H9 (cell line): ENCODE measurements at places on chromosomes 12 and 14.

DNA sequence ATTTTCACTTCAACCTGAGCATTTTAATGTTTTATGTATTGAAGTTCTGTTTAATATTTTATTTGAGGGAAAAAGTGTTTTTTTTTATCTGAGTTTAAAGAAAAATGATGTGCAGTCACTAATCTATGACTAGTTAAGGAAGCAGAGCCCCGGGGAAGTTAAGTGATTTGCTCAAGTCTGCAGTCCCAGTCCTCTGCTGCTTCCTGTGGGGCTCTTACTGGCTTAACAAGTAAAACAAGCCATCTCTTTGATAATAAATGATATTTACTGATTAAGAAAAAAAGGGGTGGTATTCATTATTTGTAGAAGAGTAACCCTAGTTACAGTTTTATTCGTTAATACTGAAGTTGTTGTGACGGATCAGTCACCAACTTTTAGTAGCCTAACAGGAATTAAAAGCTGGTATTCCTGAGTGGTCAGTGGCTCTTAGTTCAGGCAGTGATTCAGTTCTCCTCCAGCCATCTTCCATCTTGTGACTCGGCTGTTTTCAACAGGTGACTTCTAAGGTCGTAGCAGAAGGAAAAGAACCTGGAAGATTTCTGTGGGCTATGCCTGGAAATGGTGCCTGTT is 21.7 kb downstream of the BICDL1 start:
- no peaks in the 10 kb centered on the region; the same call in 1 of the 2 replicates for H3K4me1 ChIP-seq
- no peak overlapping the region for H3K4me3 ChIP-seq
- H3K36me3 ChIP-seq = peaks cover 2% of the 10 kb centered on the region
- no peak for DNase-seq
- H3K27me3 ChIP-seq = no peaks in the 10 kb centered on the region

GRCh38 chr12:100564090-100564489 is 9.4 kb upstream of the GAS2L3 start:
- no peak for DNase-seq
- H3K4me3 ChIP-seq = no peak overlapping the region
- H3K27me3 ChIP-seq = no peaks in the 10 kb centered on the region
- no peaks in the 10 kb centered on the region for H3K4me1 ChIP-seq
- H3K27ac ChIP-seq = no peak overlapping the region

DNA sequence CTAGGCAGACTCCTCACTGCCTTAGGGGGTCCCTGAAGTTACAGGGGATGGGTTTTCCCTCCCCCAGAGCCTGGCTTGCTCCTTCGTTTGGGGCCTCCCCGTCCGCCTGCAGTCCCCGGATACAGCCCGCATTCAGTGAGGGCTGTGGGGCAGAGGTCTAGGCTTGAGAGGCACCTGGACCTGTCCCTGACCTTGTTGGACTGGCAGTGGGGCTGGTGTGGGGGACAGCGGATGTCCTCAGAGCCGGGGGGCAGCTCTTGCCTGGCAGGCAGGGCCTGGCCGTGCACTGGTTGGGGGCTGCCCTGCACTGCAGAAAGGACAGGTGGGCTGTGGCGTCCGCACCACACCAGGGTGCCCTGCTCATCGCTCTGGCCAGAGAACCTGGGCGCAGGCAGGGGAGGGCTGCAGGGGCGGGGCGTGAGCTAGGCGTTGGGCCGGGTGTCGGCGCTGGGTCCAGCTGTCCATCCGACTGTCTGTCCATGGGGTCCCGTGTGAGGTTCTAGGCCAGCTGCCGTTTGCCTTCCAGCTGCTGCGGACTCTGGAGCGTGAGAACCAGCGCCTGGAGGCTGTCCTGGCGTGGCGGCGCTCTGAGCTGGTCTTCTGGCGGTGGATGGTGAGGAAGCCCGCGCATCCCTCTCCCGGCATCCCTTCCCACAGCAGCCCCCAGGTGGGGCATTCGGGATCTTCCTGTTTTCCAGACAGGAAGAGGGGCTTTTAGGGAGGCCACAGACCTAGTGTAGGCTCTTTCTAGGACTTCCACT is 6.0 kb downstream of the TEDC1 start:
- no peak overlapping the region for H3K4me3 ChIP-seq
- H3K4me1 ChIP-seq = no peaks in the 10 kb centered on the region
- H3K27me3 ChIP-seq = no peaks in the 10 kb centered on the region
- no peak overlapping the region for H3K27ac ChIP-seq
- DNase-seq = peak; percentile 25

GRCh38 chr12:93802293-93802692 is 125.1 kb downstream of the CRADD start:
- H3K27me3 ChIP-seq = no peaks in the 10 kb centered on the region
- DNase-seq = no peak
- no peaks in the 10 kb centered on the region for H3K36me3 ChIP-seq
- H3K4me1 ChIP-seq = peaks cover 8% of the 10 kb centered on the region
- H3K27ac ChIP-seq = no peak overlapping the region

DNA sequence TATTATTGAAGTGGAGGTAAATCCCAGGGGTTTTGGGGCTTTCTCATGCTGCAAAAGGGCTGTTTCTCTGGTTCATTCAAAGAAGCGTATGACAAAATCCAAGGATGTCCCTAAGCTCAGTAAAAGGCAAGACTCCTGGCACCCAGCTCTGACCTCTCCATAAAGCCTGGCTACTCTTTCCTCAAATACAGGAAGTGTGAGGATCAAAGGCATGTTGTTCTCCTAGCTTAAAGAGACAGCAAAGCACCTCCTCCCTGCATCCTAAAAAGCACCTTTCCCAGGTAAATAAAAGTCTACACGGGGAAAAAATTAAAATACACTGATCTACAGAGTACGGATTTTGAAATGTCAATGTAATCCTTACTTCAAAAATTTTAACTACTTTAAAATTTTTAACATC is 118.6 kb downstream of the LMNTD1 start:
- H3K4me3 ChIP-seq = no peak overlapping the region
- DNase-seq = no peak
- H3K36me3 ChIP-seq = no peaks in the 10 kb centered on the region
- no peaks in the 10 kb centered on the region; the same call in 1 of the 2 replicates for H3K4me1 ChIP-seq
- H3K27me3 ChIP-seq = no peaks in the 10 kb centered on the region
- no peak overlapping the region for H3K27ac ChIP-seq

- H3K27ac ChIP-seq = no peak overlapping the region
- no peaks in the 10 kb centered on the region for H3K4me1 ChIP-seq
- H3K36me3 ChIP-seq = no peaks in the 10 kb centered on the region
- H3K4me3 ChIP-seq = no peak overlapping the region
Measured at GRCh38 chr12:12898911-12899511, 7.6 kb downstream of the GPRC5A start.

DNA sequence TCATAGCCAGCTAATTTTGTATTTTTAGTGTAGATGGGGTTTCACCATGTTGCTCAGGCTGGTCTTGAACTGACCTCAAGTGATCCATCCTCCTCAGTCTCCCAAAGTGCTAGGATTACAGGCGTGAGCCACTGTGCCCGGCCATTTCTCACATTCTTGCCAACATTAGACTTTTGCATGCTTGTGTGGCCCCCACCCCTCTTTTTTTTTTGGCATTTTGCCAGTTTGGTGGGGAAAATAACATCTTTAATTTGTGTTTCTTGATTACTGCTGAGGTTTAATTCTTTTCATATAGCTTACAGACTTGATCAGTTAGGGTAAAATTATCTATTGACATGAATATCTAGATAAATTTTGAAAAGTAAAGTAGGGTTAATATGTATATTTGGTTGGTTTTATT is 3.8 kb downstream of the CCT2 start:
- H3K27me3 ChIP-seq = no peaks in the 10 kb centered on the region
- H3K4me1 ChIP-seq = no peaks in the 10 kb centered on the region
- H3K36me3 ChIP-seq = peaks cover 57% of the 10 kb centered on the region
- no peak overlapping the region for H3K4me3 ChIP-seq

DNA sequence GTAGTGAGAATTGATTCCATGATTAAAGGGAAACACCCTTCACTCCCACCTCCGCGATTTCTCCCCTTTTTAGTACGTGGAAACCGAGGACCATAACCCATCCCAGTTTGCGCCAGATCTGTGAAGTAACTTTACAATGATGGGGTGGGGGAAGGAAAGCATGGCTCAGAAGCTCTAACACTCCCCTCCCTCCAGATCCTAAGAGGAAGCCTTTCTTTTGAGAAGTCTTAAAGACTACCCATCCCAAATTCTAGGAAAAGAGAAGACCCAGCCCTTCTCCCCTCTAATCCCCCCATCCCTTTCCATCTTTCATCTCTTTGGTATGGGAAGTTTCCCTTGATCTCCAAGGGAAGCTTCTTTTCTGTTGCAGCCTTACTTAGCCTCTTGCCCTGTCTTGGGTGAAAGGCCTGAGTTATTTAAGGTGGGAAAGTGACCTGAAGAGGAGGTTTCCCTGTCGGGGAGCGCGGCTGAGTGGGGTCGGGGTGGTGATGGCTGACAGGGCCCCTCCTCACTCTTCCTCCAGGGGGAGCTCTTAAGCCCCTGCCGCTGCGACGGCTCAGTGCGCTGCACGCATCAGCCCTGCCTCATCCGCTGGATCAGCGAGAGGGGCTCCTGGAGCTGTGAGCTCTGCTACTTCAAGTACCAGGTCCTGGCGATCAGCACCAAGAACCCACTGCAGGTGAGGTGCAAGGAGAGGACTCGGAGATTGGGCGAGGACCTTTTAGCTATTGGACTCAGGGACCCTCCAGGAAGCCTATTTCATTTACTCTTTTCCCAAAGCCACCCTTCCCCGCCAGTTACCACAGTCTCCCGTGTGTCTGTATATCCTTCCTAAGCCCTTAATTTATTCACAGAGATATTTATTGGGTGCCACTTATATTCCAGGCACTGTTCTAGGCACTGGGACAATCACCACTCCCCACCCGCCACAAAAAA is 1.8 kb downstream of the MARCHF9 start:
- H3K4me1 ChIP-seq = 0 out of 2 replicates have a peak, but pooled peaks cover 2% of the 10 kb centered on the region
- H3K36me3 ChIP-seq = peaks cover 6% of the 10 kb centered on the region; the same call in 1 of the 2 replicates
- H3K27me3 ChIP-seq = peaks cover 11% of the 10 kb centered on the region
- H3K4me3 ChIP-seq = peak overlapping the region; percentile 61
- DNase-seq = peak; percentile 89
- H3K27ac ChIP-seq = no peak overlapping the region

GRCh38 chr14:95409477-95410272 is 90.0 kb upstream of the CLMN start:
- no peak for DNase-seq
- no peaks in the 10 kb centered on the region for H3K36me3 ChIP-seq
- no peak overlapping the region for H3K27ac ChIP-seq
- H3K27me3 ChIP-seq = no peaks in the 10 kb centered on the region
- H3K4me1 ChIP-seq = no peaks in the 10 kb centered on the region

GRCh38 chr12:121278169-121279070 is 18.1 kb downstream of the CAMKK2 start:
- H3K4me1 ChIP-seq = no peaks in the 10 kb centered on the region; the same call in 1 of the 2 replicates
- no peaks in the 10 kb centered on the region for H3K27me3 ChIP-seq
- peaks cover 15% of the 10 kb centered on the region for H3K36me3 ChIP-seq
- no peak overlapping the region for H3K4me3 ChIP-seq
- no peak for DNase-seq

DNA sequence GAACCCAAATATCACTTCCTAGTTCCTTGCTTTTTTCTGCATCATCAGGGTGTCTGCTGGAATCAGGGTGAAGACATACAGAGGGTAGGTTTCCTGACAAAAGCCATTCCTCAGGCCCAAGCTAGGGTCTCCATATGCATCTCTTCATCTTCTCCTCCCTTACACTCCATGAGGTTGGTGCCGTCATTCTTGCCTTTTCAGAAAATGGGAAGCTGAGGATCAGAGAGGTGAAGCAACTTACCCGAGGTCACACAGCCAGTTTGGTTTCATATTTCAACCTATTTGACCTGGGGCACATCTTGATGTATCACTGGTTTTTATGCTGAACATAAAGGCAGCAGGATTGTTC is 7.3 kb upstream of the FAM222A start:
- no peak for DNase-seq
- 0 out of 2 replicates have a peak, but pooled peaks cover 2% of the 10 kb centered on the region for H3K27me3 ChIP-seq
- no peaks in the 10 kb centered on the region for H3K4me1 ChIP-seq
- no peak overlapping the region for H3K27ac ChIP-seq

- H3K27ac ChIP-seq = no peak overlapping the region
- no peaks in the 10 kb centered on the region for H3K27me3 ChIP-seq
- H3K4me1 ChIP-seq = no peaks in the 10 kb centered on the region
- H3K4me3 ChIP-seq = no peak overlapping the region
Measured at GRCh38 chr12:101064721-101065120, 145.3 kb downstream of the SLC5A8 start.

DNA sequence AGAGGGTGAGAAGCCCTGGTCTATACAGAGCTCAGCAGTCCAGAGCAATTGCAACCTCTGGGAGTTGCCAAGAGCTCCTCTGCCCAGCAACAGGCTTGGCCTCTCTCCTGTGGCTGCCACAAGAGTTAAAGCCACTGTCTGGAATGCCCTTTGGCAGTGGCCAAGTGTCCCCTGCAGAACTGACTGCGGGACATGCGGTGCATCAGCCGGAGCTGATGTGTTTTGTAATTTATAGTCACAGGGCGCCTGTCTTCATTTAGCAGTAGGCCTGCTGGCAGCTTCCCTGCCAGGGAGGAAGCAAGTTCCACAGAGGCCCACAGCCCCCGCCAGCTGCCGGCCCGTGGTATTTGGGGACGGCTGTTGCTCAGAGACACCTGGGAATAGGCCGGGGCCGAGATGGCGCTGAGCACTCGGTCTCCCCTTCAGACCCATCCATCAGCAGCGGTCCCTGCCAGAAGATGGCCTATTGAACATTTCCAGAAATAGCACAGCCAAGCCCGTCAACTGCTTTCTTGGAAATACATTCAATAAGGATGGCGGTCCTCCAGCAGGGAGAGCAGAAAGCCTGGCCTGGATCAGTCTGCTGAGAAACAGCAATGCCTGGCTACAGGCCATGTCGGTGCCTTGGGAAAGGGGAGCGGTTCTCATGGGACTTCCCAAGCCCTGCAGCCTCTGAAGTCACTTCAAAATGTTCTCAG is 217.4 kb downstream of the CRADD start:
- no peaks in the 10 kb centered on the region for H3K4me1 ChIP-seq
- H3K27me3 ChIP-seq = no peaks in the 10 kb centered on the region
- no peak overlapping the region for H3K27ac ChIP-seq
- no peak overlapping the region for H3K4me3 ChIP-seq

- peaks cover 6% of the 10 kb centered on the region; the same call in 2 of the 3 replicates for H3K36me3 ChIP-seq
- no peak overlapping the region for H3K27ac ChIP-seq
- no peaks in the 10 kb centered on the region for H3K27me3 ChIP-seq
- H3K4me1 ChIP-seq = no peaks in the 10 kb centered on the region
- no peak overlapping the region for H3K4me3 ChIP-seq
- no peak for DNase-seq
Measured at GRCh38 chr12:46461459-46461858, 88.9 kb upstream of the SLC38A2 start.

GRCh38 chr12:65695113-65695865 is 129.0 kb upstream of the HMGA2 start:
- DNase-seq = no peak
- no peak overlapping the region for H3K27ac ChIP-seq
- H3K4me3 ChIP-seq = no peak overlapping the region
- no peaks in the 10 kb centered on the region for H3K36me3 ChIP-seq

GRCh38 chr14:49594347-49595091 is 4.2 kb upstream of the LRR1 start:
- H3K4me1 ChIP-seq = no peaks in the 10 kb centered on the region
- H3K4me3 ChIP-seq = no peak overlapping the region
- H3K36me3 ChIP-seq = no peaks in the 10 kb centered on the region
- no peaks in the 10 kb centered on the region for H3K27me3 ChIP-seq
- H3K27ac ChIP-seq = no peak overlapping the region

GRCh38 chr14:103220982-103221641 is 97.9 kb downstream of the TNFAIP2 start:
- peaks cover 6% of the 10 kb centered on the region; the same call in 1 of the 2 replicates for H3K27me3 ChIP-seq
- H3K4me1 ChIP-seq = no peaks in the 10 kb centered on the region; the same call in 1 of the 2 replicates
- peak overlapping the region; percentile 57 for H3K4me3 ChIP-seq
- DNase-seq = no peak
- no peaks in the 10 kb centered on the region for H3K36me3 ChIP-seq
- no peak overlapping the region for H3K27ac ChIP-seq

- H3K27me3 ChIP-seq = no peaks in the 10 kb centered on the region
- H3K36me3 ChIP-seq = peaks cover 9% of the 10 kb centered on the region
- no peaks in the 10 kb centered on the region for H3K4me1 ChIP-seq
- DNase-seq = no peak
Measured at GRCh38 chr12:111964935-111965334, 48.0 kb downstream of the TMEM116 start.
